ENCODE measurements at places on chromosomes 1 and 21.

GRCh38 chr1:71002709-71003475, 44.7 kb downstream of the PTGER3 start:
- no peak for DNase-seq

DNA sequence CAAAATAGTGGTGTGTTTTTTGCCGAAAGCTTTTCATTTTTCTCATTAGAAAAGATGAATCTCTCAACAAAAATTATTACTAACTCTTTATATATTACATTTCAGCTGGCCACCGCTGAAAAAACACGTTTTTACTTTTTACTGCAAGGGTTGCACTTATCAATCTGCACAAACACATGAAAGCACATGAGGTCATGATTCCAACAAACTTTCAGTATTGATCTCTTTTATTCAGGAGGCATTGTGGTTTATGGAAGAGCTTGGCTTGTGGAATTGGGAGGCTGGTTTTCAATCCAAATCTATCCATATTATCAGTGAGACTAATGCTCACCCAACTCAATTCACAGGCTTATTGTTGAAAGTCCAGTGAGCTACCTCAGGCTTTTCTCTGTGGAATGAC, 20.6 kb upstream of the LPGAT1 start:
- DNase-seq = no peak

DNA sequence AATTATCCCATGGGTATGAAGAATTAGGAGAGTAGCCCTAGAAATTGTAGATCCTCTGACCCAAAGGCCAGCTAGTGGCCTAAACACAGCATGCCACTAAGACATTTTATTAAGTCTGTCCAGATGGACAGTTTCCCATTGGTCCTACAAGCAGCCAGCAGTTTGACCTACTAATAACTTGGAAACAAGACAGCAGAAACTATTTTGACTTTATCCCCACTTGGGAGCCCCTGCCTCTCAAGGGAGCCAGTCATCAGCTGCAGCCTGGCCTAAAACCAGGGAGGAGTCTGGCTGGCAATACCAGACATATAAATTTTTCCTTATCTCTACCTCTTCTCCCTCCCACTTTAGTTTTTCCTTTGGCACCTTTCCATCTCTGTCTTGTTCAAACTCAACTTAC, 222.6 kb upstream of the KCTD3 start:
- DNase-seq = no peak

GRCh38 chr1:93585059-93585966, 96.3 kb downstream of the BCAR3 start:
- DNase-seq = no peak

DNA sequence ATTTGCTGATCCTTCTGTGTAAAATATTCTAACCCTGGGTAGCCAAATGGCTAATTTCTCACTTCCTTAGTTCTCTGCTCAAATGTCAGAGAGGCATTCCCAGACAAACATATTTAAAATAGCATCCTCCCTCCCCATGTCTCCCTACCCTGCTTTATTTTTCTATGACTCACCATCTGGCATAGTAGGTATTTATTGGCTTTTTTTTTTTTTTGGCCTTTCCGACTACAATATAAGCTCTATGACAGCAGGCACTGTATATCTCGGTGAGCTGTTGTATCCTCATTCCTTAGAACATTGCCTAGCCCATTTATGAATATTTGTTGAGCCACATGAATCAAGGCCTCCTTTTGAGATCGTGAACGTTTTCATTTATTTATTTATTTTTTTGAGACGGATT, 1.5 kb upstream of the NEK7 start:
- no peak for DNase-seq

Measured in activated T-cell treated with anti-CD3 and anti-CD28 coated beads for 48 hours (primary cell).